ENCODE measurements at places on chromosomes 7 and 10.

- DNase-seq: no peak
Observed at GRCh38 chr7:86130268-86130667, 513.4 kb upstream of the GRM3 start.

- no peak for DNase-seq
Observed at GRCh38 chr7:98338441-98338840, 57.0 kb downstream of the BRI3 start.

GRCh38 chr10:30639946-30640786, 10.6 kb upstream of the LYZL2 start:
- peak; percentile 63 for DNase-seq

GRCh38 chr7:27410812-27411544, 168.4 kb downstream of the EVX1 start:
- DNase-seq: no peak

- DNase-seq: no peak
Observed at GRCh38 chr10:1270906-1271305, 214.7 kb downstream of the WDR37 start.

GRCh38 chr10:75969031-75969430, 537.6 kb downstream of the LRMDA start:
- DNase-seq: no peak

DNA sequence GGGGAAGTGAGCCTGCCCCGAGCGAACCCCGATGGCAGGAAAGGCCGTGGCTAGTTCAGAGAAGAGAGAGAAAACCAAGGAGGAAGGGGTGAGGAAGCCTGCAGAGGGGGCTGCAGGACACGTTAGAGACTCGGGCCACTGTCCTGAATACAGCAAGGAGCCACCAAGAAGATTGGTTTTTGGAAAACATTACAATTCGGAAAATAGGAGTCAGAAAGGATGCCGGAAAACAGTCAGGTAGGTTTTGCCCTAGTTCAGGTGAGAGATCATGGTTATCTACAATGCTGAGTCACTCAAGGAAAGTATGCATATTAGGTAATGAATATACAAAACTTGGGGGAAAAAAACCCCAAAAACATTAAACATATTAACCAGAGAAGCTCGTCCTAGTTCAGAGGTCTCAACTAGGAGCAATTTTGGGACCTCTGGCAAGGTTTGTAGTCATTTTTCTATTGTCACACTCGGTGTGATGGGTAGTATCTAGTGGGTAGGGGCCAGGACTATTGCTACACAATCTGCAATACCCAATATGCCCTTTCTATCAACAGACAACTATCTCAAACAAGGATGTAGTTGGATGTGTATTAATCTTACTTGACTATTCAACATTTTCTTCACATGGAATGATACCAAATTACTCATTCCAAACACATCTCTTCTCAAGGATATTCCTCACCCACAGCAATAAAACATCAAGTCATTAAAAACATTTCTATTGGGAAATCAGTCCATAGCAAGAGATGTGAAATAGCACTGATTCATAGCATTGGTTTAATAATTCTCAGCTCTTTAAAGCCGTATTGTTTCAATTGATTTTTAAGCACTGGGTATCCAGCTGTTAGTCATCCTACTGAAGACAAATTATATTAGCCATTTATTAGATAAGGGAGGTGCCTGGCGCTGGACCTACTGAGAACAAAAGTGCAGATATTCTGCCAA, 74.4 kb upstream of the RSU1 start:
- DNase-seq: peak; percentile 26

DNA sequence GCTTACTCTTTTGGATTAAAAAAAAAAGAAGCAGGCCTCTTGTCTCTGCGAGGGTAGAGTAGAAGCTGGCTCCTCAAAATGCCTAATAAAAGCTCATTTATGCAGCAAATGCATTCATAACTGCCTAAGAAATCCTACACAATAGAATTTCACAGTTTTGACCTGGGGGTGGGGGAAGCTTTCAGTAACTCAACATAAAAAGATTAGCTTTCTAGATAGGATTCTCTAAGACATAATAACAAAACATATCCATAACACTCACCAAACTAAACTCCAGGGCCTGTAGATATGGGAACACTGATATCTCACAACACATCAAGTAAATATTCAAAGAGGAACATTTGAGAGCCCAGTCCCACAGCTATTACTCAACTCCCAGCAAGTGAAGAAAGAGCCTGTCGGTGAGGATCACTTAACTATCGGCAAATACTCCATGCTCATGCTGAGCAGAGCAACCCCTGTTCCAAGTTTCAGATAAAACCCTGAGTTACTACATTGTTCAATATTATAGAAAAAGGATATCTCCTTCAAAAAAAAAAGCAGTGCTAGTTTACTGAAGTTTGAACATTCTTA, 88.1 kb downstream of the COBL start:
- DNase-seq: no peak

- no peak for DNase-seq
Observed at GRCh38 chr7:107441581-107442422, 28.1 kb upstream of the GPR22 start.
